ENCODE measurements at places on chromosomes 1 and 21.

DNA sequence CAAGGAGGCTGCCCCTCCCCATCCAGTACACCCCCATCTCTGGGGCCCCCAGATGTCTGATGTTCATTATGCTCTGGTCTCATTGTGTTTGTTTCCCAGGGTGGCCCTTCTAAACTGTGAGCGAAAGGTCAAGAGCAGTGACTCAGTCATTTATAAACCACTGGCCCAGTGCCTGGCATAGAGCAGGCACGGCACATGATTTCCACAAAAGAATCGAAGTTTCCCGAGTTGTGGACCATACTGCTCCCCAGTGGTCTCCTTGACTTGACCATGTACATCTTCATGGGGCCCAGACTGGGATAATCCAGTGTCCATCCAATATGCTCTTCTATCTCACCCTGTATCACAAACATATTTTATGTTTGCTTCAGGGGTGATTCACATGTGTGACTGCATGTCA is 153.3 kb downstream of the NR5A2 start:
- DNase-seq, result no peak

DNA sequence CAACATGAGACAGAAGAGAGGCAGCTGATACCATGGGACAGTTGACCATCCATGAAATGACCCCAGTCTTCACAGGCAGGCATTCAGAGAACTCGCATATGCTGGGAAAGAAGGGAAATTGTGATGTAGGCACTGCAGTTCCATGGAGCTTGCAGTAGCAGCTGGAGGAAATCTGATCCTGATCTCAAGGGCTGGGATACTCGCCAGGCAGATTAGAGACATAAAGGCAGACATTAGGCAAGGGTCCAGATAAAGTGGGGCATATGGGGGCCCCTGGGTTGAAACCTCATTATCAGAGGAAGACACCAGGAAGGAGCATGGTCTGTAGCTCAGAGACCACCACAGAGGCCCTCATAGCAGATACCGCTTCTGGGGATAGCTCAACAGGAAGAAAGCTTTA is 48.7 kb upstream of the TNR start:
- DNase-seq, result no peak

DNA sequence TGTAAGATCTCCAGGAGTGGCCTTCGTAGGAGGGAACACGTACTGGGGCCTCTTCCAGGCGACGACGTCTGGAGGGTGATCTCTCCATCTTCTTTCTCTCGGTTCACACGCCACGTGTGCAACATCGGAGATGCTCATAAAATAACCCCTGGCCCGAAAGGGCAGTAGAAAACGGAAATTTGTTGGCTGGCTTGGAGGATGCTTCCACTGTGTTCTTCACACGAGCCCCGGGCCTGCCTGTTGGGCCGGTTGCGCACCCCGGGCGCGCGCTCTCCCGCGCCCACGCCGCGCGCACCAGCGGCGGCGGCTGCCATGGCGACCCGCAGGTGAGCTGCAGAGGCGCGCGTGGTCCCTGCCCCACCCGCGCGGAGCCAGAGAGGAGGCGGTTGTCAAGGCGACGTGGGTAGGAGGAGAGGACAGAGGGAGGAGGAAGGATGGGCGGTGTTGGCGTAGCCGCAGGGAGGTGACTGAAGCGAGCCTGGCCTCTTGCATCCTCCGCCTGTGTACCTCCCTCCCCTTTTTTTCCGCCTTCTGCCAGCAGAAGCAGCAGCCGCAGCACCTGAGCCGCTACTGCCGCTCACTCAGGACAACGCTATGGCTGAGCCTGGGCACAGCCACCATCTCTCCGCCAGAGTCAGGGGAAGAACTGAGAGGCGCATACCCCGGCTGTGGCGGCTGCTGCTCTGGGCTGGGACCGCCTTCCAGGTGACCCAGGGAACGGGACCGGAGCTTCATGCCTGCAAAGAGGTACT is at the start of gene ELAPOR1:
ELAPOR1 (plus strand) TSS at position 526 of the 752 bp plus-strand sequence; CDS start at position 595, 69 bp downstream.
- DNase-seq, result peak; percentile 50

GRCh38 chr1:58779801-58780382 is 4.0 kb downstream of the JUN start:
- no peak for DNase-seq

- DNase-seq, result no peak
These were observed 173.9 kb upstream of the HOOK1 start for GRCh38 chr1:59640851-59641250.

GRCh38 chr1:107535091-107535490 is 394.3 kb downstream of the NTNG1 start:
- no peak for DNase-seq

GRCh38 chr1:241934201-241934848 is 23.2 kb upstream of the BECN2 start:
- DNase-seq, result no peak

GRCh38 chr1:216261631-216262030 is 161.6 kb downstream of the USH2A start:
- DNase-seq, result no peak

- DNase-seq, result no peak
These were observed 51.0 kb upstream of the ERRFI1 start for GRCh38 chr1:8077120-8077573.

- no peak for DNase-seq
These were observed 84.3 kb downstream of the WDR64 start for GRCh38 chr1:241736387-241736786.

- no peak for DNase-seq
These were observed 102.0 kb downstream of the ERG start for GRCh38 chr21:38396325-38396724.

- no peak for DNase-seq
These were observed 437.3 kb downstream of the PLA2G4A start for GRCh38 chr1:187266051-187266450.

- DNase-seq, result no peak
These were observed 49.9 kb downstream of the ZMYM1 start for GRCh38 chr1:35129080-35129479.

DNA sequence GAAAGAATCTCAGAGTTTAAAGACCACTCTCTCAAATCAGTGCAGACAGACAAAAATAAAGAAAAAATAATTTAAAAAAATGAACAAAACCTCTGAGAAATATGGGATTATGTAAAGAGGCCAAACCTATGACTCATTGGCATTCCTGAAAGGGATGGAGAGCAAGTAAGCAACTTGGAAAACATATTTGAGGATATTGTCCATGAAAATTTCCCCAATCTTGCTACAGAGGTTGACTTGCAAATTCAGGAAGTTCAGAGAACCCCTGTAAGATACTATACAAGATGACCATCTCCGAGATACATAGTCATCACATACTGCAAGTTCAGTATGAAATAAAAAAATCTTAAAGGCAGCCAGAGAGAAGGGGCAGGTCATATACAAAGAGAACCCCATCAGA is 43.7 kb upstream of the IVNS1ABP start:
- no peak for DNase-seq

- no peak for DNase-seq
These were observed 94.6 kb downstream of the EIF4G3 start for GRCh38 chr1:21082073-21082472.

- DNase-seq, result no peak
These were observed 273.7 kb downstream of the BARHL2 start for GRCh38 chr1:90443354-90443753.

GRCh38 chr1:231518485-231519034 is 9.9 kb upstream of the TSNAX start:
- DNase-seq, result no peak

- DNase-seq, result peak; percentile 46
These were observed 2.0 kb downstream of the HES3 start for GRCh38 chr1:6245869-6246496.

DNA sequence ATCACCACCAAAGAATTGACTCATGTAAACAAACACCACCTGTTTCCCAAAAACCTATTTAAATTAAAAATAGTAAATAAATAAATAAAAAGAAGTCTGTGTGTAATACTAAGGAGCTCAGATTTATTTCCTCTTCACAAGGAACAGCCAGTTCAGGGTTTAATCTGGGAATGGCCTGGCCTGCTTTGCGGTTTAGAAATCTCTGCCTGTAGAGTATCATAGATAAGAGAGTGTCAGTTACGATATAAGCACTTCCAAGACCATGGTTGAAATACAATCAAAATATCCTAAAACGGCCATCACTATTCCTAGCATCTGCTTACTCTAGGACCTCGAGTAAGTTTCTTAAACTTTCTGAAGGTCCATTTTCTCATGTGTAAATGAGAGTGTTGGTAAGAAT is 274.4 kb downstream of the PLPP3 start:
- DNase-seq, result no peak

GRCh38 chr1:17515902-17516301 is 23.6 kb upstream of the ARHGEF10L start:
- no peak for DNase-seq

DNA sequence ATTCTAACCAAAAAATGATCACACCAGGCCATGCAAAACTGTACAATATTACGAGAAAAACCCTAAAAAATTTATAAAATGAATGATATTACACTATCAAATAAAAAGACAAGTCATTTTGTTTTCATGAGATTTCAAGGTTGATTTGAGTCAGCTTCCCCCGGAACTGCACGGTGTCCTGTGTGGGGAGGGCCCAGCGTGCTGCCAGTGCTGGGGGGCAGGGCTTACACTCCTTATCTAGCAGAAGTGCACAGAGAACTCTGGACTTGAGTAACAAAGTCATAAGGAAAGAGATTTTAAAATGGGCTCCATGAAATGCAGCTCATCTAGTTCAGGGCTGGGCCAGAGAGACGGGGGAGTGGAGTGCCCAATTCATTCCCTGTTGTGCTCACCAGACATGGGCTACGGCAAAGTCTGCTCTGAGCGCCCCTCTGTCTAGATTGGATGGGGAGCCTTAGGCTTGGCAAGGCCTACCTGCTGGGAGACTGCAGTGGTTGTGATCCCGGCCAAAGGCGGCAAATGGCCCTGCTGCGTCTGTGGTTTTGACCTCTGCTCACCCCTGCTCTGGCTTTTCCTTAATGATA is 50.1 kb downstream of the COQ8A start:
- peak; percentile 60 for DNase-seq

GRCh38 chr1:219189021-219189824 is 15.5 kb downstream of the LYPLAL1 start:
- DNase-seq, result no peak

GRCh38 chr1:19682257-19682656 is 17.6 kb downstream of the HTR6 start:
- DNase-seq, result no peak

DNA sequence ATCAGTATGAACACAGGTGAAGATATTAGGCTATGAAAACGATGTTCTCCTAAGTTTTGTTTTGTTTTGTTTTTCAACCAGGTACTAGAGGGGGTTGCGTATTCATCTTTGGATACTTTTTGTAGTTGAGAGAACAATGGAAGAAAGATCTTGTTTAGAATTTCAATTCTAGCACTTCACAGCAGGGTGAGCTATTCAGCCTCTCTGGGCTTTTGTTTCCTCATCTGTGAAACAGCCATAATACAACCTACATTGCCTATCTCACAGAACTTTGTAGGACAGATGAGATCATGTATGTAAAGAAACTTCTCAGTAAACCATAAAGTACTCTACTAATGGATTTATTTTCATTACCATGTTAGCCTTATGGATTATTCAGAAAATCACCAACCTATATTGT is 199.5 kb downstream of the GPATCH2 start:
- no peak for DNase-seq

DNA sequence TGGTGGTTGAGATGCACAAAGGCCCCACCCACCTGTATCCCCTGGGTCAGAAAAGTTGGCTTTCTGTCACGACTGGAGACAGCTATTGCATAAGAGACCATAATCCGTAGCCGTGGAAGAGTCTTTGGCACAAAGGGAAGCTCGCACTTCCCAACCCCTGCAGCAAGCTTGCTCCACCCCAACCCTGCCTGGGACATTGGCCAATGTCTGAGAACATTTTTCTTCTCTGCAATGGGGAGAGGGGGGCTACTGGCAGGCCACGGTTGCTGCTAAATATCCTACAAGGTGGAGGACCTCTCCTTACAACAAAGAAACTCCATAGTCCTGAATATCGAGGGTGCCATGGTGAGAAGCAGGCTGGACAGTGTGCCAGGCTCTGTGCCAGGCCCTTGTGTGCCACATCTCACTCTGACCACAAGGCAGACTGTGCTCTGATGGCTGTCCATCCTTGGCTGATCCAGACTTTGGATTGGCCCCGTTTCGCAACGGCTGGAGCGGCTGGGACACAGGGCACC is 104.1 kb downstream of the CSMD2 start:
- DNase-seq, result no peak

GRCh38 chr21:43343992-43344886 is 82.7 kb downstream of the SIK1 start:
- no peak for DNase-seq

- DNase-seq, result no peak
These were observed 73.6 kb downstream of the SMYD2 start for GRCh38 chr1:214354440-214355148.

DNA sequence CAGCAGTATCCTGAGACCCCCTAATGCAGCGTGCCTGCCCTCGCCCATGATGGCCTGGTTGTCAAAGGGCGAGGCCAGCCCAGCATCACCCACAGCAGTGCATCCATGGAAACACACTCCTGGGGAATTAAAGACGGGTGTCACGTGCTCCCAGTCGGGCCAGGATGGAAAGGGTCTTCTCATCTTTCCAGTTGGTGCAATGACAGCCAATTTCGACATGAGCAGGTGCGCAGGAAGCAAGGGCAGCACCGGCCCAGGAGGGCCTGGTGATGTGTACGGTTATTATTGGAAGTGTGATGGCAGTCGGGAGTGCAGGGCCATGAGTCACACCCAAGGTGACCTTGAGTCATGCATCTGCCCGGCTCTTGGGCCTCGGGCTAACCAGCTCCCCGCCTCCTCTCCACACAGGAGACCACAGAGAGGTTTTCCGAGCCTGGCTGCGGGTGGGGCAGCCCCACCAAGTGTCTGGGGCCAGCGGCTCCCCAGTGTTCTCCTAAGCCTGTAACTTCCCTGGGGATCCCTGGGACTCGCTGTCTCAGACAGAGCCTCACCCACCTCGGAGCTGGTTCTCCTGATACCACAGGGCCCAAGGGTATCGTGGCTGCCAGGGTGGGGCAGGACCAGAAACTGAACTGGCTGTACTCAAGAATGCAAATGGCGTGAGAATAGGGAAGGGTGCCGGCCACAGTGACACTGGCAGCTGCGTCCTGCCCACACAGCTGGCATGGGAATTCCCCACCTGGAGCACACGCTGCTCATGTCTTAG is 119.8 kb downstream of the SIK1 start:
- DNase-seq, result peak; percentile 19

DNA sequence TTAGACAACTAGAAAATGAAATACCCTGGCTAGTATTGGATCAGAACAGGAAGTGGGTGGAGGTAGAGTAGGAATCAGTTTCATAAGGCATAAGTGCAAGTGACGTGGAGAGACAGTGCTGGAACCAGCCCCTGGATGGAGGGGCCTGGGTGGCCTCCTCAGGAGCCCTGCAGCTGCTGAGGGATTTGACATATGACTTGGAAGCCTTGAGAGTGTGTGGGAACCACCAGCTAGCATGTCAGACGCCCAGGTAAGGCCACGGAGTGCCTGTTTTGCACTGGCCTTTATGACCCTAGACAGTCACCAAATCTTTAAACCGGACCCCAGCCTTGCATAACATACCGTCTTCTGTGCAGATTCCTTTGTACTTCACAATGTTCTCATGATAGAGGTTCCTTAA is 94.4 kb downstream of the RAVER2 start:
- DNase-seq, result no peak

GRCh38 chr1:219582865-219583264 is 30.0 kb downstream of the ZC3H11B start:
- no peak for DNase-seq

- no peak for DNase-seq
These were observed 1.8 kb downstream of the NHLH2 start for GRCh38 chr1:115839029-115839678.

All from stimulated activated CD4-positive, alpha-beta T cell treated with anti-CD3 and anti-CD28 coated beads, Interleukin-4, amount 100 ng/mL, for 48 hours (primary cell).